Muscle of arm (tissue), 14 donors: ENCODE measurements at places on chromosomes 2 and 18.

GRCh38 chr2:113847144-113847543 lies 42.7 kb upstream of the ACTR3 start:
- no peak for DNase-seq

DNA sequence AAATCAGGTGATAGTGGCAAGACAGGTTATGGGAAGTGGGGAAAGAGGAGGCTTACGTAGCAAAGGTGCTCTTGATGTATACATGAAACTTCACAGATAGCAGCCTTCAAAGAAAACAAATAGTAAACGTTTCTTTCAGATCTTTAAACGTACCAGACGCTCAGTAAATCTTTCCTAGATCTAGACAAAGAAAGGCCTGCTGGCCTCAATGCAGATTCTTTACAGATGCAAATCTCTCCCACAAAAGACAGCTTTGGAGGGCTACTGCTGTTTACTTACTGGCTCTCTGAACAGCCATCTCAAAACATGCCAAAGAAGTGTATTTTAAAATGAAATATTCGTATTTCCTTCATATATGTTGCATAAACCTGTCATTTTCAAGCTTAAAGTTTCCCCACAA lies 1279.9 kb upstream of the NRXN1 start:
- no peak for DNase-seq

- DNase-seq, result no peak
Observed at GRCh38 chr2:66268756-66269155, 166.2 kb upstream of the MEIS1 start.

DNA sequence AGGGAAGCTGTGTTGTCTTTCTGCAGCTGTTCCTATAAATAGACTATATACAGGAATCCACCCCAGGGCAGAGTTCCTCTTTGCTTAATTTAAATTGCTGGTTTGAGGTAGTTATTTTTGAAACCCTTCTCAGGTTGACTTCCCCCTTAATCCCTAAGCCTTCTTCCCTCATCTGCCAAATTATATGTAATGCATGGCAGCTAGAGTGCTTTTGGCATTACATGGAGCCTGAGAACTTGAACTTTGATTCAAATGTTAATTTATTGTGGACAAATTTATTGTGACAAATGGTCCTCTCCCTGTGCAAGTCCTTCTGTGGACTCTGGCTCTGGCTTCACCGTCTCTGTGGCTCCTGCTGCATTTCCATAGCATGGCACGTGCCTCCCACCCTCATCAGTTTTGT lies 29.2 kb downstream of the MYO1B start:
- DNase-seq, result no peak

GRCh38 chr2:225017713-225018112 lies 24.6 kb downstream of the DOCK10 start:
- no peak for DNase-seq

DNA sequence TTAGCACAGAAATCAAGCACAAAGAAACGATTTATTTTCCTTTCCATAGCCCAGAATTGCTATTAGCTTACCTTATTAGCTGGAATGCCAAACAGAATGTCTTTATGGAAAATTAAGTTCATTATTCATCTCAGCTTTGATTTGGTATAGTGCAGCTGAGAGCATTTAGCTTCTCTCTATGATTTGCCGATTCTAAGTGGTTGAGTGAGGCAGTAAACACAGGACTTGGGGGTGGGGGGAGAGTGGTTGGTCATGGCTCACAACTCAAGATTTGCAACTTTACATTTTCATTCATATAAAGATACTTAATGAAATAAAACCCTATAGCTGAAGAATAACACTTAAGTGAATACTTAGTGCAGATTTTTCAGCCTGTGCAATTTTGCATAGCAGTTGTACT lies 395.2 kb downstream of the TGIF1 start:
- no peak for DNase-seq

- DNase-seq, result no peak
Observed at GRCh38 chr2:135844301-135844895, 7.4 kb upstream of the LCT start.
